ENCODE measurements at places on chromosomes 11 and 22.
A peak's percentile ranks its signal among the peaks of the same experiment; 100 is the strongest.

- no peak for DNase-seq
Measured at GRCh38 chr11:128328955-128329551, 258.3 kb downstream of the ETS1 start.

DNA sequence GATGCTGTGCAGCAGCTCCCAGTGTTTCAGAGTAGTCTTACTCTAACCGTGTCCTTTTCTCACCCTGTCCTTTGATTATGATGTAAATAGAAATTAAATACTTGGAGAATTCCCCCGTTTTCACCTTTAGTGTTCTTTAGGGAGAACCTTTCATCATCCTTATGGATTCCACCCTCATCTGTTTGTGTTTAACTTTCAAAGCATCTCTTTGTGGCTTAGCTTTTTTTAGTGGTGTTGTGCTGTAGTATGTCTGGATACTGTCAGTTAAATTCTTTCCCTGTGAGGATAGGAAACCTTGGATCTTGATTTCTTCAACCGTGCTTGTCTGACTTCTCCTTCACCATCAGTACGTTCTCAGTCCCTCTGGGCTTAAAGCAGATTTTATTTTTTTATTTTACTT, 48.5 kb downstream of the PPP6R3 start:
- no peak for DNase-seq

GRCh38 chr11:95074792-95075563, 8.3 kb downstream of the SRSF8 start:
- DNase-seq: no peak

- DNase-seq: no peak
Measured at GRCh38 chr11:76051937-76052336, 154.4 kb downstream of the WNT11 start.

DNA sequence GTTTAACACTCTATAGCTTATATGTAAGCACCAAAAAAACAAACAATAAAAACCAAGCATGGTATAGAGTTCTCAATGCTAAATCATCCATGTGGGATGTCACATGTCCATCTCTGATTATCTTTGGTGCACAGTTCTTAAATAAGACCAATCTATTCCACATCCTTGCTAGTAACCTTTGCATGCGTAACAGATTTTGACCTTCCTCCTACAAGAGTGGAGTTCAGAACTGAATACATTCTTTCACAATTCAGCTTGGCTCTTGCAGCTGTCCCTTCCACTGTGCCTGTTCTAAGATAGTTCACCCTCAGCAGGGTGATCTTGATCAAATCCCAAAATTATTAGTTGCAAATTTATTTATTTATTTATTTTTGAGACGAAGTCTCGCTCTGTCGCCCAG, 21.1 kb downstream of the PRR14L start:
- DNase-seq: no peak

DNA sequence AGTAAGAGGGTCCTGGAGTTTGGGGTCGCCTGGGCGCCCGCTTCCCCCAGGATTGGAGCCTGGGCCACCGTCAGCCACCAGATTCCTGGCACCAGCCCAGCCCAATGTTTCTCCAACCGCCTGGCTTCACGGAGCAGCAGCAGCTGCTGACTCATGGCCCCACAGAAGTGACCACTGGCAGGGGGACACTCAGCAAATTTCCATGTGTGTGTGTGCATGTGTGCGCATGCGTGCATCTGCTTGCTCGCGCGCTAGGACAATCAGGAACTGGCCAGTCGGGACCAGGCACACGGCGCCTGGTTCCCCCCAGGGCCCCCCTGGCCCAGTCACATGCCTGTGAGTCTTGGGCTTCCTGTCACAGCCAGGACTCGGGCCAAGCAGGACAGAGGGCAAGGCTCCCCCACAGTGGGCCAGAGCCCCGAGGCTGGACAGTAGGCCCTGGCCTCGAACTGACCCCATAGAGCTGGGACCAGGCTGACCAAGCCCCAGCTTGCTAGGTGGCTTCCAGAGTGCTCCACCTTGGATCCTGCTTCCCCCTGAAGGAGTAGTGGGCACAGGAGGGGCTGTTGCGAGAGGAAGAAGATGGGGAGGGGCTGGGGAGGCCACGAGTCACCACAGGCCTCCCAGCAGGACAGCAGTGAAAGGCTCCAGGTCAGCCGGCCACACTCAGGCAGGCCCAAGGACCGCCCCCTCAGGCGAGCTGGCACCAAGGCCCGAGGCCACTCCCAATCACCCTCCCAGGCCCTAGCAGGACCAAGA, 3.2 kb downstream of the CTSD start:
- no peak for DNase-seq

DNA sequence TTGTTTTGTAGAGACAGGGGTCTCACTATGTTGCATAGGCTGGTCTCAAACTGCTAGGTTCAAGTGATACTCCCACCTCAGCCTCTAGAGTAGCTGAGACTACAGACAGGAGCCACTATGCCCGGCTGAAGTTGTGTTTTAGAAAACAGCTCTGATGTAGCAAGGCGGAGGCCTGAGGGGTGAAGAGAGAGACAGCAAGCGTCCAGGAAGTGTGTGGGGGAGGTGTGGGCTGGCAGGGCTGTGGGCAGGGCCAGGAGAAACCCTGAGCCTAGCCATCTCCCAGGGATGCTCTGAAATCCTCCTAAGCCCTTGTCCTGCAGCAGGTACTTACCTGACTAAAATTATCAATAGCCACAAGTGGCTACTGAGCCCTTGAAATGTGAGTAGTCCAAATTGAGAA, 16.1 kb upstream of the RPS3 start:
- DNase-seq: no peak

DNA sequence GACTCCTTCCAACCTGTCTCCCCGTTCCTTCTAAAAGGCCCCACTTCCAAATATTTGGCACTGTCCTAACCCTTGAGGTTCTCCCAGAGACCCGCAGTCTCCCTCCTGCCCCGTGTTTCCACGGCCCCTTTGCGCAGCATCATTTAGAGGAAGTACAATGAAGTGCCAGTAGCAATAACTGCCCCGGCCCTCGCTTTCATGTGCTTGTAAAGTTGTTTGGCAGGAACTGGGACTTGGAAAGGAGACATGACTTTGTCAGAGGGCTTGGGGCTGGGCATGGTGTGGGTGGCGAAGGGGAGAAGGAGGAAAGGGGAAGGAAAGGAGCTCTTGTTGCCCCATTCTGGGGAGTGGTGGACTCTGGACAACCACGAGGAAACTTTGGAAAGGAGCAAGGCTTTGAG, 2.6 kb downstream of the CD44 start:
- DNase-seq: no peak

- no peak for DNase-seq
Measured at GRCh38 chr22:30169002-30169401, 77.6 kb downstream of the LIF start.

GRCh38 chr11:77113382-77114088, 10.9 kb downstream of the OMP start:
- no peak for DNase-seq

GRCh38 chr11:117019871-117020270, 78.4 kb downstream of the SIK3 start:
- DNase-seq: no peak

GRCh38 chr11:30921811-30922210, 335.7 kb upstream of the MPPED2 start:
- DNase-seq: no peak

DNA sequence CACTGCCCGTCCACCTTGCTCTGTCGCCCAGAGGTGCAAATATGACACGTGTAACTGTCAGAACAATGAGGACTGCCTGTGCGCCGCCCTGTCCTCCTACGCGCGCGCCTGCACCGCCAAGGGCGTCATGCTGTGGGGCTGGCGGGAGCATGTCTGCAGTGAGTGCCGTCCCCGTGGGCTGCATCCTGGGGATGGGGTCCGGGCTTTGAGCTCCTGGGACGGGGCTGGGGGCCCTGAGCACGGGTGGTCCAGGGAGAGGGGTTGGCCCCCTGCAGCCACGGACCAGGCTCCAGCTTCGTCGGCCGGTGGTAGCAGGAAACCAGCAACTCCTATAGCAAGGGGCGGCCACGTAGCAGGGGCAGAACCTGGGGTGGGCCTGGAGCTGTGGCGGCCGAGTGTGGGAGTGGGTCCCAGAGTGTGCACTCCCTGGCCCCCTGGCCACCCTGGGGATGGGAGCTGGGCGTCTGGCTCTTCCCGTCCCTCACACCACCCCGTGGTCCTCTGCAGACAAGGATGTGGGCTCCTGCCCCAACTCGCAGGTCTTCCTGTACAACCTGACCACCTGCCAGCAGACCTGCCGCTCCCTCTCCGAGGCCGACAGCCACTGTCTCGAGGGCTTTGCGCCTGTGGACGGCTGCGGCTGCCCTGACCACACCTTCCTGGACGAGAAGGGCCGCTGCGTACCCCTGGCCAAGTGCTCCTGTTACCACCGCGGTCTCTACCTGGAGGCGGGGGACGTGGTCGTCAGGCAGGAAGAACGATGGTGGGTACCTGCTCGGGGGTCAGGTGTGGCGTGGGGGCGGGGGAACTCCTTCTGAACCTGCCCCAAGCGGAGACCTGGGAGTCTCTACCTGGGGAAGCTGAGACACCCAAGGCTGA, 10.1 kb downstream of the MUC2 start:
- DNase-seq: no peak

DNA sequence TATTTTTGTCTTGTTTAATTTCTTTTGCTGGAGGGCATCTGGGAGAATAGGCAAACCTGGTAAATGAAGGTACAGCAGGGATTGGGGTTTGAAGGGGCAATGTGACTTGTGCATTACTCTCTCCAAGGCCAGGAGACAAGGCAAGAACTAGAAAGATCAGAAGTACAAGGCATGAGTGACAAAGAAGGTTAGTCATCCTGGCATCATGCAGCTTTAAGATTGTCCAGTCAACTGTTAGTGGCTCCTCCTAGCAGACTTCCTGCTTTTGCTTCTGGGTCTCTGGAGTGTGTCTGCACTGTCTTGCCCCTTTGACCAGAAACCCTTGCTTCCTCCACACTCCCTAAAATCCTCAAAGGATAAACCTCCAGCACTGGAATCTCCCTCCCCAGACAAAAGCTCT, 27.2 kb upstream of the GLYATL1 start:
- no peak for DNase-seq

- DNase-seq: no peak
Measured at GRCh38 chr11:12356944-12357655, 20.3 kb upstream of the PARVA start.

- DNase-seq: no peak
Measured at GRCh38 chr11:34654483-34655334, 33.8 kb downstream of the EHF start.

DNA sequence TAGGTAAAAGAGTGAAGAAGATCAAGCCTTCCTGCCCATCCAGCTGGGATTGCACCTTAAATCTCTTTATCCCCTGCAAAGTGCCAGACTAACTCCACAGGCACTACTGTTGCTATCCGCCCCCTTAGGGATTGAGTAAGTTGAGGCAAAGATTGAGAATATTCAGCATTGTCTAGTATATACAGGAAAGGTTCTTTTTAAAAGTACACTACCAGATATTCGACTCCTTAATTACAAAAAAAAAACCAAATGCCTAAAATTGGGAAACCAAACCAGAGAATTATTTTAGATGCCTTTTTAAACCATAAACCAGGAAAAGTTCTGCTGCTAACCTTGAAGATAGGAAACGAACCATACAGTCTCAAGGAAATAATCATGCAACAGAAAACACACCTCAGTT, 11.5 kb downstream of the SERPIND1 start:
- no peak for DNase-seq

DNA sequence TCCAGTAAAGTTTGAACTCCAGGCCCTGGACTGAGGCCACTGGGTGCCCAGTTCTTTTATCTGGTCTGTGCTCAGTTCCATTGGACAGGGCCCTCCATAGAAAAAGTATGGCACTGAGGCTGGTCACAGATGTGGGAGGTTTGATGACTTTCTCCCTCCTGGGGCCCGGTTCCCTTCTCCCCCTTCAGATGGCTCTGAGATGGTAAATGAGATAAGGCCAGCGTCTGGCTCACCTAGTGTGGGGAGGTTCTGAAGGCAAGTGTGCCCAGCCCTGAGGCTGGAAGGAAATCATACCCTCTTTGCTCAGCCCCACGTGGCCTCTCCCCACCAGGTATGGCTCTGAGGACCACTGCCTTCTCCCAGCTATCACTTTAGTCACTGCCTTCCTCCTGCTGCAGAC, 1.5 kb upstream of the CLDN5 start:
- no peak for DNase-seq

- DNase-seq: no peak
Measured at GRCh38 chr11:113475160-113475761, at the start of gene DRD2. TSS of gene DRD2 (minus strand) at chr11:113475398. CDS start at chr11:113424651, 50,747 bp downstream.

DNA sequence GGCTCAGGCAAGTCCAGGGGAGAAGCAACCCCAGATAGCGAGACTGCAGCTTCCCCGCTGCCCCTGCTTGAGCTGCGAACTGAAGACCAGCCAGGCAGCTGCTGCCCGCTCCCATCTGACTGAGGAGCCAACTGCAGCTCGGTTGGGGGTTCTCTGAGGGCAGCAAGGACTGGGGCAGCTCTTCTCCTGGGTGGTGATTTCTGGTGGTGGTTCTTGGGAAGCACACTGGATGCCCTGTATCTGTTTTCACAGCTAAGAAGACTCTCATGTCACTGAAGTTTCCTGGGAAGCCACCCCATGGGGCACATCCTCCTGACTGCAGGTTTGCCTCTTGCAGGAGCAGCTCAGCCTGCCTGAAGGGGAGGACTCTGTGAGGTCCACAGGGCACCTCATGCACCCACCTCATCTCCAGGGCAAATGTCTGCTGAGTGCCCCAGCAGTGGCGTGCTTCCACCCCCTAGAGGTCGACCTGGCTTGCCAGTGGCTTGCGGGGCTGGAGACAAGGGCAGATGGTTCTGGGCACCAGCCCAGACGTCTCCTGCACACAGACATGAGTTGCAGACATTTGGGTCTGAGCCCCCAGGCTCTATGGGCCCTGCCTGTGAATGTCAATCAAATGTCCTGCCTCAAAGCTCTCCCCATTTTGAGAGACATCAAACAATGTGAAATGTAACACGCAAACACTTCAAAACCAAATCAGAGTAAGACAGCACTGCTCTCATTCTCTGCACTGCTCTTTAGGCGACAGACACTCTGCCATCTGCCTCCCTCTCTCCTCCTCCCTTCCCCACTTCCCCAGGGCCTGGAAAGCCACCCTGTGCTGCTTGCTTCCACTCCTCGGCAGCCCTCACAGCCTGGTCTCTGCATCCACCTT, 800.9 kb downstream of the BRD1 start:
- DNase-seq: no peak

- DNase-seq: no peak
Measured at GRCh38 chr11:123111465-123111864, 49.5 kb upstream of the HSPA8 start.

- no peak for DNase-seq
Measured at GRCh38 chr11:129148487-129148886, 43.6 kb downstream of the ARHGAP32 start.

- DNase-seq: peak; percentile 60
Measured at GRCh38 chr11:113289431-113290187, 24.8 kb upstream of the TTC12 start.

GRCh38 chr11:128934926-128935325, 7.7 kb downstream of the TP53AIP1 start:
- DNase-seq: no peak

- peak; percentile 60 for DNase-seq
Measured at GRCh38 chr22:41237707-41238569, 2.8 kb downstream of the CHADL start.

DNA sequence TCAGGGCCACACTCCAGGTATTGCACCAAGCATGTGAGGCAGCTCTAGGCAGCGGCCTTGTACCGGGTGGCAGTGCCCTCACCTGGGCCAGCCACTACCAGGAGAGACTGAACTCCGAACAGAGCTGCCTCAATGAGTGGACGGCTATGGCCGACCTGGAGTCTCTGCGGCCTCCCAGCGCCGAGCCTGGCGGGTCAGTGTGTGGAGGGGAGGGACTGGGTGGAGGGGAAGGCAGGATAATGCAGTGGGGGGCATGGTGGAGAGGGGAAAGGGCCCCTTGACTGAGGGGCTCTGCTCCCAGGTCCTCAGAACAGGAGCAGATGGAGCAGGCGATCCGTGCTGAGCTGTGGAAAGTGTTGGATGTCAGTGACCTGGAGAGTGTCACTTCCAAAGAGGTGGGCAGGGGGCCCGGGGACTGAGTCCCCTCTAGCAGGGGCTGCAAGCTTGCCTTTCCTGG, 4.2 kb downstream of the SSH3 start:
- DNase-seq: no peak
